ENCODE measurements at places on chromosomes 16 and 17. TPM values are rescaled to one million over a fixed set of nuclear protein-coding genes. Genes with fewer than 3 reads are reported as not detected.

PITPNC1 gene
- total RNA-seq, result 10.1 TPM

- DNase-seq, result no peak
- H3K27ac ChIP-seq, result no peak overlapping the region
- no peak overlapping the region for H3K4me3 ChIP-seq
- peaks cover 15% of the 10 kb centered on the region for H3K4me1 ChIP-seq
- H3K36me3 ChIP-seq, result peaks cover 17% of the 10 kb centered on the region
- no peaks in the 10 kb centered on the region for H3K27me3 ChIP-seq
These were observed 2.3 kb downstream of the MPP3 start for GRCh38 chr17:43830510-43831140.

EZH1 gene
- total RNA-seq, result 15.2 TPM

GRCh38 chr16:78942625-78943245 is 657.8 kb downstream of the MAF start:
- no peaks in the 10 kb centered on the region for H3K36me3 ChIP-seq
- DNase-seq, result no peak
- H3K4me1 ChIP-seq, result no peaks in the 10 kb centered on the region

GRCh38 chr16:69405757-69406156 is 18.7 kb upstream of the CYB5B start:
- no peaks in the 10 kb centered on the region for H3K36me3 ChIP-seq
- DNase-seq, result no peak
- H3K4me3 ChIP-seq, result no peak overlapping the region
- H3K4me1 ChIP-seq, result peaks cover 24% of the 10 kb centered on the region

DNA sequence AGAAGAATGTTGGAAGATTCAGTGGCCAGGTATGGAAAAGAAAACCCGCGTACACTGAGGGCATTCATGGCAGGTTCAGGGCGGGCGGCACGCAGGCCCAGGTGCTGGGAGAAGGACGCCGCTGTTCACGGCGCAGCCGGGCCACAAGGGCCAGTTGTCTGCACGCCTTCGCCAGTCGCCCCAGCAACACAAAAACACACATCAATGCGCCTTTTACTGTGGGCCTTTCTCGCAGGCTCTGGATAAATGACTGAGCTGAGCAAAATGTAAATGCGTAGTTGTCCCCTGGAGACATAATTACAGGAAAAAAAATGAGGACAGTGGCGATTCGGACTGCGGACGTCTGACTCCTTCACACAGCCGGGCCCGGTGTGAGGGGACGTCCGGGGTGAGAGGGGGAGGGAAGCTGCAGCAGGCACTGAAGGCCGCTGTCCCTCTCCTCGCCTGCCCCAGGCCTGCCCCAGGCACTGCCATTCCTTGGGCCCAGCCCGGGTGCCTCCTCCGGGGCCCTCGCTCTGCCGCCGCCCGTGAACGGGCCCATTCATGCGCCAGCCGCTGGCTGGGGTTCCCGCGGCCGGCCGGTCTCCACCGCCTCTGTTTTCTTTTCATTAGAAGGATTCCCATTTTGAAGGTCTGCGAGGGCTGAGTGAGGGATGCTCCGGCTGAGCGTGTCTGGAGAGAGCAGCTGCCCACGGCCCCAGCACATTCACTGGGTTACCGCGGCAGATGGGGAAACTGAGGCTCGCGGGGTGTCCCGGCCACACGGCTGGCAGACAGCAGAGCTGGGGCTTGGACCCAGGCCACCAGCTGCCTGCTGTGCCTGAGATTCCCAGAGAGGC is 6.5 kb upstream of the ZNF469 start:
- peak; percentile 33 for DNase-seq
- H3K4me3 ChIP-seq, result no peak overlapping the region
- peaks cover 16% of the 10 kb centered on the region for H3K4me1 ChIP-seq
- H3K36me3 ChIP-seq, result no peaks in the 10 kb centered on the region
- H3K27ac ChIP-seq, result no peak overlapping the region
- H3K27me3 ChIP-seq, result no peaks in the 10 kb centered on the region

GRCh38 chr16:85917959-85918358 is 19.0 kb downstream of the IRF8 start:
- peaks cover 3% of the 10 kb centered on the region for H3K27me3 ChIP-seq
- H3K4me1 ChIP-seq, result no peaks in the 10 kb centered on the region

- peak overlapping the region; percentile 53 for H3K4me3 ChIP-seq
- no peak overlapping the region for H3K27ac ChIP-seq
- no peak for DNase-seq
- H3K27me3 ChIP-seq, result peaks cover 2% of the 10 kb centered on the region
These were observed 1.1 kb downstream of the C17orf107 start for GRCh38 chr17:4900231-4901107.

EVPL gene
- total RNA-seq, result not detected

DNA sequence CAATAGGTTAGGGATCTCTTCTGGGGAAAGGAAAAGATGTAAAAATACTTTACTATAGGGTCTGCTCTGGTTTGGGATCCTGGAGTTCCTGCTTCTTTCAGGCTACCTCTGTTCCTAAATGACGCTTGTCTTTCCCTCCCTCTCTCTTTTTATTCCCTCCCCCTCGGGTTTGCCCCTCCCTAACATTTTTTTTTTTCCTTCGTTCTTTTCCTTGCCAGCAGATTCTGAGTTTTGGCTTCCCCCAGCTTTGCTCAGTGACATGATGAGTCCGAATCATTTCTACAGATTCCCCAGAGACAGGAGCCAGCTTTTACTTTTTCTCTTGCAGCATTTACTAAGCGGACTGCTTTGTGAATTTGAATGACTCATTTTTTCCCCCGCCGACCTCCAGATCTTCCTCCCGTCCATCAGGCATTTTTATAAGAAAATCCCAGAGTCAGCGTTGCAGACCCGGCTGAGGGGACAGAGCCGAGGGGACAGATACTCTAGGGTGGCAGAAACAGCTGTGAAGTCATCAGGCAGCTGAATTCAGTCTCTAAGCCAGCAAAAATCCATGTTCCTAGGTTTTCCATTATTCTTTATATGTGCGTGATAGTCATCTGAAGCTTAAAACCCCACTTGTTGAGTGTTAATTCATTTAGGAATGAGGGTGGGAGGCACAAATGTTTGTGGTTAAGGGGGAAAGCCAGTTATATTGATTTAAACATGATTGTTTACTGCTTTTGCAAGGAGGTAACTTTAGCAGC is at the start of gene TMEM100:
TSS of gene TMEM100 (minus strand) at position 123 of the 746 bp plus-strand sequence. CDS start 1,794 bp downstream, outside the sequence.
- H3K27ac ChIP-seq, result peak within 1 kb of the TSS; percentile 16
- H3K27me3 ChIP-seq, result no peaks in the 10 kb centered on the region
- peaks cover 35% of the 10 kb centered on the region for H3K4me1 ChIP-seq
- peak within 1 kb of the TSS; percentile 48 for H3K4me3 ChIP-seq
- no peaks in the 10 kb centered on the region for H3K36me3 ChIP-seq

C17orf78 gene
- total RNA-seq, result not detected

- H3K27ac ChIP-seq, result no peak overlapping the region
- H3K27me3 ChIP-seq, result no peaks in the 10 kb centered on the region
- peaks cover 14% of the 10 kb centered on the region for H3K4me1 ChIP-seq
- H3K4me3 ChIP-seq, result no peak overlapping the region
These were observed 11.4 kb downstream of the NETO2 start for GRCh38 chr16:47132308-47132707.

Data from astrocyte (in vitro differentiated cells and primary cell).